Left colon (tissue), 2 donors: ENCODE measurements at places on chromosomes 6 and 20.

DNA sequence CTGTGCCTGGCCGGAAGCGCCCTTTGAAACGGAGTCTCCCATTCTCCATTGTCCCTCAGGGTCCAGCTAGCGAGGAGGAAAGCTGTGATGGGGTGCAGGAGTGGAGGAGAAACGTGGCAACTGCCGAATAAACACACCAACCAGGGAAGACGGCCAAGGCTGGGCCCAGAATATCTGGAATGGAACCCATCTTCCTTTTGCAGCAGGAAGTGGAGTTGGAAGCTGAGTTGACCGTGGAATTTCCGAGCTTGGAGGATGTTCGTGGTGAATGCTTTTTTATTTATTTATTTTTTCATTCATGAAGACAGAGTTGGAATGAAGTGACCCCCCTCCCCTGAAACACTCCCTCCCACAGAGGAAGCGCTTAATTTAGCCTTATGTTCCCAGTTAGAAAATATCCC, 105.6 kb upstream of the RNF24 start:
- no peak for DNase-seq

DNA sequence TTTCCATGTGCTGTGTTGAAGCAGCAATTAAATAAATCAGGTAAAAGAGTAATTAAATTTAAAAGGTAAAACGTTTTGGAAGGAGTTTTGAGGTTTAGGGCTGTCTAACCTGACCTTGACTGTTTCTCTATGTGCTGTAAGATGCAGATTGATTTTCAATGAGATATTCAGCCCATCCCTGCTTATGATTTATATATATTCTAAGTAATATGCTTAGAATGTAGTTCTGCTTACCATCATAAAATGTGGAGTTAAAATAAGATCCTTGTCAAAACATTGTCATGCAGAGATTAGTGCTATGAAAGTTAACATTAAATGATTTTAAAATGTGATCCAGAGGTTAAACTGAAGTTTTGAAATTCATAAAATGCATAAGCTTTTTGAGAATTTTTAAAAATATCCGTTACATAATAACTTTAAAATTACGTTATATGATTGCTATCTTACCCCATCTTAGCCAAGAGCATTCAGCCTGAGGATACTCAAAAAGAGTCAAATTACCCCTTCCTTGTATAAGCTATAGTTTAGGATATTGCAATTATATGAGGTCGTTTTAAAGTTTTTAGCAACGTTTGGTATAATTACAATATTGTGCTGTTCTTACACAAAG, 122.5 kb downstream of the MTHFD1L start:
- no peak for DNase-seq

GRCh38 chr20:21191839-21192238, 66.0 kb downstream of the KIZ start:
- no peak for DNase-seq

DNA sequence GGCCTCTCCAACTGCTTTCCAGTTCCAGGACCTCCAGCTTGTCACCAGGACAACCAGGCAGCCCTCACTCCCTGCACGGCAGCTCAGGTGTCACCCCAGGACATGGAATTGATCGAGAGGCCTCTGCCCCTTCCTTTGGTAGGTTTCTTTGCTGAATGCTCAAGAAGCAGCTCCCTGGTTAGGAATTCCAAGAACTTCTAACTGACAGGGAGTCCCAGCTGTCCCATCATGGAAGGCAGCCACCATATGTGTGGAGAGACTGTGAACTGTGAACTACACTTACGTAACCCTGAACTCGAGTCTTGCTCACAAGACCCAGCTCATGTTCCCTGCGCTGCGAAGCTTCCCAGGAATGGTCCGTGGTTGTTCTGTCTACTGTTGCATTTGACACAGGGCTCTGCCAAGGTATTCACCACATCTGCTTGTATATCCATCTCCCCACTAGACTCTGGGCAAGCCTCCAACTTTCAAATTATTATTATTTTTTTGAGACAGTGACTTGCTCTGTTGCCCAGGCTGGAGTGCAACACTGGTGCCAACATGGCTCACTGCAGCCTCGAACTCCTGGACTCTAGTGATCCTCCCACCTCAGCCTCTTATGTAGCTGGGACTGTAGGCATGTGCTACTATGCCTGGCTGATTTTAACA, 35.7 kb downstream of the MGME1 start:
- no peak for DNase-seq

DNA sequence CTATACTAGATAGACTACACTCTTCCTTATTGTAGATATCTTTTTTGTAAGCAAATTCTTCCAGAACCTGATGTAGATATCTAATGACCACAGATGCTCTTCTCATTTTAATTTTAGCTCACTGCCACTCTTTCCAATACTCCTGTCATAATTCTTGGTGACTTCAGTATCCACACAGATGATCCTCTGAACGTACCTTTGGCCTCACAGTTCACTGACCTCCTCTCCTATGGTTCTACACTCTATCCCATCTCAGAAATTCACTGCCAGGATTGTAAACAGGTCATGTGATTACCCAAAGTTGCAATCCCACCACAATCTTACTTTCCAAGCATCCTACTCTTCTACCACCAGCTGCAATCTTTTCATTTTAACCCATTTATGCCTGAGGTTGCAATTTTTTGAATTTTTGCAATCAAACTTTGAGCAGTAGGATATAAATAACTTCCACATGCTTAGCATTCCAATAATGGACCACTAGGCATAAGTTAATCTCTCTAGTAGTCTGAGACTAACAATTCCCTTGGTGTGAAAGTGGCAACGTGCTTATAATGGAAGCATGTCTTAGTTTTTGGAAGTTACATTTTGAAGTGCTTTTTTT, 31.2 kb downstream of the ESF1 start:
- DNase-seq, result no peak

DNA sequence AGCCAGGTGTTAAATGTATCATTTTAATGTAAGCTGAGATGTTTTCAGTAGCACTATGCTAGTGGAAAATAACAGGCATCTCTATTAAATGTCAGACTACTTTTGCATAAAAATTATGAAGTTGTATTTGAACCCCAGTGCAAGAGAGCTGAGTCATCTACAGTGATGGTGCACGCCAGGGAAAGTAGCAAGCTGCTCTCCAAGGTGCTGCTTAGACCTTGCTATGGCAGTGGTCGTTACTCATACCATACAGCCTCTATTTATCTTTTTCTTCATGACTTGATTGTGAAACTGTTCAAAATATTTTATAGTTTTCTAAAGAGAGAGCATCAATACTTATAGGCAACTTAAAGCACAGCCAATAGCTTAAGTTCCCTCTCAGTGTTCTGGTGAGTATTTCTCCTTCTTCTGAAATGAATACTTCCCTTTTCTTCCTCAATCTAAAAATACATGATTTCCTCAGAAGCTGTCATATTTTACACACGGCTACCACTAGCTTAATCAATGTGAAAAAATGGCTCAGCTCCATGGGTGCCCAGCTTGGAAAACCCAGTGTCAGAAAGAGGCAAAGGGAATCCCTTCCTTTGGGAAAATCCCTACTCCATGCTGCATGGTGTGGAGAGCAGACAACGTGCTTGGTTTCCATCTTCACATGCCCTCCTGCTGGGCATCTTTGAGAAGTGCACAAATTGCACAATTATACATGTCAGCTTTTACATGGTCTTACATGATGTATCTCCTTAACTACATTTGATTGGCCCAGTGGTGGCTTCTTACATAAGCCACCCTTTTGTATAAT, 105.6 kb downstream of the ELOVL4 start:
- no peak for DNase-seq

DNA sequence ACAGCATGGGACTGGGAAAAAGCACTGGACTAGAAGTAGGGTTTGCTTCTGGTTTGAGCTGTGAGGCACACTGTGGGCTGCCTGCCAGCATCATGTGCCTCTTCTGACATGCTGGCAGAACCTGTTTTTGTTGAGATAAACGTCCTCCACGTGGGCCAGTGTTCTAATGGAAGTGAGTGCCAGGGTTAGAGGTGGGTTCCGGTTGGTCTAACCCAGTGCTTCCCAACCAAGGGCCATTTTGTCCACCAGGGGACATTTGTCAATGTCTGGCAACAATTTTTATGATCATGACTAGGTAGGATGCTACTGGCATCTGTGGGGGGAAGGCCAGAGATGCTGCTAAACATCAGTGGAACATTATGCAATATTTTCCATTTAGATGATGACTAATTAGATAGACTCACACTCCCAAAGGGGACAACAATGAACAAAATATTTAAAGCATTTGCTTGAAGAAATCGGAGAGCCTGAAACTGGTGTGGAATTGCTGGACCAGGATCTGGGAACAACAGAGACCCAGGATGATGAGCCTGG, 7.8 kb upstream of the APMAP start:
- no peak for DNase-seq

GRCh38 chr6:52664991-52665686, 5.8 kb upstream of the TMEM14A start:
- DNase-seq, result no peak

- DNase-seq, result no peak
Observed at GRCh38 chr6:159499034-159499433, 194.0 kb downstream of the SOD2 start.

GRCh38 chr6:165616116-165616515, 46.9 kb downstream of the PDE10A start:
- no peak for DNase-seq

- DNase-seq, result no peak
Observed at GRCh38 chr6:160042014-160042773, 73.3 kb downstream of the IGF2R start.

GRCh38 chr20:23095499-23095898, 9.4 kb upstream of the CD93 start:
- DNase-seq, result no peak

DNA sequence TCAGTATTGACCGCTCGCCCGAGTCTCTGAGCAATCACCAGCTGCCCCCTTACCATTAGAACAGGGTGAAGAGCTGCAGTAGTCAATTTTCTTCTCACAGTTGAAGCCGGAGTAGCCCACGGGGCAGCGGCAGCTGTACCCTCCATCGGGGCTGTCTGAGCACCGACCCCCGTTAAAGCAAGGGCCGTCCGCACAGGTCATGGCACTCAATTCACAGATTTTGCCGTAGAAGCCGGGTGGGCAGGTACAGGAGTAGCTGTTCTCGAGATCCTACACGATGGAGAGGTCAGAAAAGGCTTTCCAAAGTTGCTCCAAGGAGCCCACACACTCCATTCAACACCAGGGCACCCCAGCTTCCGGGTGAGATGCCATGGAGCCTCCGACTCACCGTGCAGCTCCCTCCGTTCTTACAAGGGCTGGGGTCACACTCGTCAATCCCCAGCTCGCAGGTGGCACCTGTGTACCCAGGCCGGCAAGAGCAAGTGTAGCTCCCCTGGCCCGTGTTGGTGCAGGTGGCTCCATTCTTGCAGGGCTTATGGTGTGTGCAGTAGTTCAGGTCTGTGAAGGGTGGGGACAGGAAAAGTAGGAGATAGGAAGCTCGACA, 5.9 kb downstream of the DLL1 start:
- DNase-seq, result no peak

DNA sequence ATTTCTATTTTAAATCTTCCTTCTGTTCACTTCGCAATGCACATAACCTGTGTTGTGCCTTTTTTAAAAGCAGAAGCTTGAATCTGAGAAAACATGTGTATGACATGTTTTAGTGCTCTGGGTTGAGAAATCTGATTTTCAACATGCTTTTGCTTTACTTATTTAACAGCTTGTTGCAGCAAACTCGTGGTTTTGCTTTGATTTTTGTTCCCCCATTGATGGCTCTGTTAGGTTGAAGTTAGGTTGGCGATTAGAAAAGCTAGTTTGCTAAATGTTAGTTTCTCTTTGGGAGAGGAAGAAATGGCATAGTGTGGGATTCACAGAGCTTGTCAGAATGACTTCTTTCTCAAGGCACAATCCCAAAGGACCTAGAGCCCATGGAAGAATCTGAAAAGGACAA, 170.8 kb downstream of the TMEM242 start:
- DNase-seq, result no peak

GRCh38 chr20:20318365-20319161, 49.3 kb upstream of the INSM1 start:
- DNase-seq, result no peak

- DNase-seq, result no peak
Observed at GRCh38 chr6:109925075-109925474, 53.0 kb upstream of the GPR6 start.

- no peak for DNase-seq
Observed at GRCh38 chr6:20644667-20645370, 110.6 kb downstream of the CDKAL1 start.

GRCh38 chr20:19522071-19522801, 235.8 kb upstream of the RIN2 start:
- DNase-seq, result no peak

- DNase-seq, result no peak
Observed at GRCh38 chr6:79373246-79373645, 138.8 kb upstream of the HMGN3 start.

- no peak for DNase-seq
Observed at GRCh38 chr20:48730977-48731376, 96.8 kb downstream of the PREX1 start.

GRCh38 chr6:96211341-96211740, 195.6 kb downstream of the FUT9 start:
- DNase-seq, result no peak

- no peak for DNase-seq
Observed at GRCh38 chr20:25314497-25315417, 66.9 kb downstream of the PYGB start.

GRCh38 chr6:26350858-26351543, 14.0 kb upstream of the BTN3A2 start:
- no peak for DNase-seq

GRCh38 chr6:46234700-46235099, 63.9 kb upstream of the ENPP5 start:
- DNase-seq, result no peak

- DNase-seq, result no peak
Observed at GRCh38 chr6:14386263-14386662, 268.7 kb downstream of the CD83 start.

- DNase-seq, result no peak
Observed at GRCh38 chr20:63737695-63737944, 1.2 kb downstream of the LIME1 start.

DNA sequence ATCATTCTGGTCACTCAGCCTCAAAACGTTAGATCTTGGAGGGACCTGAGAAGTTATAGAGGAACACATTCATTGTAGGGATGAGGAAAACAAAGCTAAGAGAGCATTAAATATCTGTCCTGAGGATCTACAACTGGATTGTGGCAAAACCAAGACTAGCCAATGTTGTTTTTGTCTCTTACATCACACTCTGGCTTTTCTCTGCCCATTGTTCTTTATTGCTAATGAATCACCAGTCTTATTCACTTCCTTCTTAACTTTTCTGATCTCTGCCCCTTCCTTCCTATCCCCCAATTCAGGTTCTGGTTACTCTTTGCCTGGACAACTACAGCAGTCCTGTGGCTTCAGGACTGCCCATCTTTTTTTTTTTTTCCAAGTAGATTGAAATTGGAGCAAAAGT, 57.0 kb upstream of the PREP start:
- no peak for DNase-seq

- DNase-seq, result no peak
Observed at GRCh38 chr20:44203161-44203560, 7.4 kb downstream of the OSER1 start.
